Aorta (tissue), 5 donors: ENCODE measurements at places on chromosomes 2 and 18. TPM values are rescaled to one million over a fixed set of nuclear protein-coding genes. Genes with fewer than 3 reads are reported as not detected.

Gene EN1
- total RNA-seq = not detected

Gene FRZB
- 122 TPM for total RNA-seq

Gene AOX1
- 64.5 TPM for total RNA-seq

Gene EMX1
- not detected for total RNA-seq

Gene FOXD4L1
- total RNA-seq = 0.27 TPM

Gene TRIM43
- total RNA-seq = not detected

Gene ADD2
- total RNA-seq = 5.3 TPM

Gene TCF7L1
- 35.7 TPM for total RNA-seq

Gene ABCG5
- not detected for total RNA-seq

DNA sequence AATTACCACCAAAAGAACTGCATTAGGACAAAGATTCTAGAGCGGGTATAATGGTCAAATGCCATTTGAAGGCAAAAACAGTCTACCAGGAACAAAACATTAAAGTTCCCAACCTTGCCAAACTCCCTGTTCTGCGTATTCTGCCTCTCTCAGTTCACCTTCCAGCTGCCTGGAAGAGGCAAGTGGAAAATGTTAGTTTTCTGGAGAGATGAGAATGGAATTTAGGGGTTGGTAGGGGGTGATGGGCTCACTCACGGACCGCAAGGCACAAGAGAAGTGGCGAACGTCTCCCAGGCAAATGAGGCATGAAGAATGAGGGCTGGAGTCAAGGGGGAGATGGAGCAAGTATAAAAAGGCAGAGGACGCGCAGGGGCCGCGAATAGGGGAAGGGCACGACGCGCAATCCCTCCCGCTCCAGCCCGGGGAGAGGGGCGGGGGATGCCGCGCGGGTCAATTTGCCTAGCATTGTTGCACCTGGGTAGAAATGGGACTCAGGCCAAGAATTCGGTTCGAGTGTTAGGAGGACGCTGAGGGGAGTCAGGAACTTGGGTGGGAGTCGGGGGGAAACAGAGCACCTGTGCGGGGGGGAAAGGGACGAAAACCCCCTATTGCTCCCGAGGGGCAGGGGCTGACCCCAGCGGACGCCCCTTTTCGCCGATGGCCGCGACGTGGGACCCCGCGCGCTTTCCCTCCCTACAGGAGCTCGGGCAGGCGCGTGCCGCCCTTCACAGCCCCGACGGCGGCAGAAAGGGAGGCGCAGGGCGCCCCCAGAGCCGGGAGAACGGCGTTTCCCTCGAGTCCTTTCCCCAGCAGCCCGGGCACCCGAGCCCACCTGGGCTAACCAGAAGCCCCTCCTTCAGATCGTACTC lies 573 bp downstream of the PAIP2B start:
- H3K27ac ChIP-seq = peak overlapping the region; percentile 43
- no peaks in the 10 kb centered on the region for H3K27me3 ChIP-seq
- no peaks in the 10 kb centered on the region for H3K4me1 ChIP-seq
- no peaks in the 10 kb centered on the region for H3K36me3 ChIP-seq

- no peak overlapping the region for H3K27ac ChIP-seq
- H3K36me3 ChIP-seq = no peaks in the 10 kb centered on the region
- no peak for DNase-seq
- H3K27me3 ChIP-seq = no peaks in the 10 kb centered on the region
These were observed 76.1 kb downstream of the AFF3 start for GRCh38 chr2:100066246-100066645.

DNA sequence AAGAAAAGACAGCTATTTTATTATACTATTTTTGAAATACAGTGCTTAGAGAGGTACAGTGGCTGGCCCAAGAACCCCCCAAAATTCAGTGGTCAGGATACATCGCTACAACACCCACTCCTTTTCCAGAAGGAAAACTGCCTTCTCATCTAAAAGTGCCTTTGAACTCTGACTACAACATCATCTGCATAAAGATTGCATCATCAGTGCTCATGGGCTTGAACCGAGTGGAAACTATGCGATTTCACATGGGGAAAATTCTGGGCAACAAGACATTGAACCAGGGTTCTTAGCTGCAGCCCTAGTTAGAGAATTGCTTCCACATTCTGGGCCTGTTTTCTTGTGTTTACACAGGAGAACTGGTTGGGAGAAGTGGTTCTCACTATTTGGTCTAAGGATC lies 294.6 kb upstream of the SLC14A2 start:
- H3K4me3 ChIP-seq = no peak overlapping the region
- no peaks in the 10 kb centered on the region for H3K27me3 ChIP-seq
- no peak overlapping the region for H3K27ac ChIP-seq
- DNase-seq = no peak

- peaks cover 2% of the 10 kb centered on the region for H3K27me3 ChIP-seq
- no peaks in the 10 kb centered on the region for H3K4me1 ChIP-seq
- H3K4me3 ChIP-seq = no peak overlapping the region
- no peak for DNase-seq
These were observed 29.5 kb downstream of the SNTG2 start for GRCh38 chr2:980176-980575.

- no peaks in the 10 kb centered on the region for H3K4me1 ChIP-seq
- H3K4me3 ChIP-seq = no peak overlapping the region
- no peaks in the 10 kb centered on the region for H3K27me3 ChIP-seq
These were observed 37.0 kb downstream of the LBH start for GRCh38 chr2:30268296-30268871.

DNA sequence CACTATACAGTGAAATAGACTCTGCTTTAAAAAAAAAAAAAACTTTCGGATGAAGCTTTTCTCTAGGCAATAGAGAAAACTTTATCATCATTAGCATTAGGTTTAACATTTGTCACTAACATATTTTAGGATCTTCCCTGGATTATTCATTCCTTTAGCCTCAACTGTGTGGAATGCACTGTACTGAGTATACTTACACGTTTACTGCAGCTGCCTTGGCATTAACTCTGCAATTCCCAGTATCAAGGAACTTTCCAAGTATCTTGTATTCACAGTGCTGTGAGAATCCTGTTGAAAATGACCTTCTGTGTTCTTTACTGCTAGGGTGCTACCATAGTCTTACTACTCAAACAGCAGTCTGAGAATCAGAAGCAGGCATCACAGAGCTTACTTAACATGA lies 328.2 kb upstream of the COL3A1 start:
- H3K4me1 ChIP-seq = no peaks in the 10 kb centered on the region
- DNase-seq = no peak
- H3K36me3 ChIP-seq = no peaks in the 10 kb centered on the region
- H3K27ac ChIP-seq = no peak overlapping the region
- no peak overlapping the region for H3K4me3 ChIP-seq
- no peaks in the 10 kb centered on the region for H3K27me3 ChIP-seq

DNA sequence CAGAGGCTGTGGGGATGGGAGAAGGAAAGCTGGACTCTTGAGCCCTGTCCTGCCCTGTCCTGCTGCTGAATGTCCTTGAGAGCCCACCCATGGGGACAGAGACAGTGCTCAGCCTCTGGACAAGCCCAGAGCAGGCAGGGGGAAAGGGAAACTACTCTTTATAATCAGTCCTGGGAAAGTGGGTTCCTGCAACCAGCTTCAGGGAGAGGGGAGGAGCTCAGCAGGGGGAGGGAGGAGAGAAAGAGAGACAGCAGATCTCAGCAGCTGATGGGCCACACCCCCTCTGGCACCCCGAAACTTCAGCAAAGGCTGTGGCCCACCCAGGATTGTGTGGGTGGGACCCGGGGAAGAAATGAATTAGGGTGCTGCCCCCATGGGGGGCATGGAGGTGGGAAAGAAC lies 11.6 kb downstream of the ECEL1 start:
- no peak overlapping the region for H3K27ac ChIP-seq
- DNase-seq = peak; percentile 31
- no peaks in the 10 kb centered on the region for H3K4me1 ChIP-seq
- peaks cover 1% of the 10 kb centered on the region for H3K27me3 ChIP-seq

DNA sequence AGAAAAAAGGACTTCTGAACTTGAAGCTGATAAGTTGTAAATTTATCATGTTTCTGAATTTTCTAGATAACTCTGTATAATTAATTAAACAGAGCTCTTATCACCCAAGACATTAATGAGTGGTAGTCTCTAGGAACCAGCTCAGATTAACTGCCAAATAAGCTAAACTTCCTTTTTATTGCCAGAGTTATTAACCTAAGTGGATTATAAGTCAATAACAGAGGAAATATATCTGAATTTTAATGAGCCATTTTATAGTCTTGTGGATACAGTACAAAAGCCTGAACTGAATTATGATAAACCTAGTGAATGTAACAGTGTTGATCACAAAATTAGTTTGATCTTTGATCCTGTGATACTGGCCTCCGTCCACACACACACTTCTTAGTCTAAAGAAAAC lies 111.5 kb downstream of the COMMD1 start:
- no peak for DNase-seq
- no peaks in the 10 kb centered on the region for H3K4me1 ChIP-seq
- no peak overlapping the region for H3K4me3 ChIP-seq

- H3K27me3 ChIP-seq = no peaks in the 10 kb centered on the region
- DNase-seq = no peak
- H3K27ac ChIP-seq = no peak overlapping the region
- no peak overlapping the region for H3K4me3 ChIP-seq
These were observed 30.0 kb downstream of the CPS1 start for GRCh38 chr2:210586381-210586780.

DNA sequence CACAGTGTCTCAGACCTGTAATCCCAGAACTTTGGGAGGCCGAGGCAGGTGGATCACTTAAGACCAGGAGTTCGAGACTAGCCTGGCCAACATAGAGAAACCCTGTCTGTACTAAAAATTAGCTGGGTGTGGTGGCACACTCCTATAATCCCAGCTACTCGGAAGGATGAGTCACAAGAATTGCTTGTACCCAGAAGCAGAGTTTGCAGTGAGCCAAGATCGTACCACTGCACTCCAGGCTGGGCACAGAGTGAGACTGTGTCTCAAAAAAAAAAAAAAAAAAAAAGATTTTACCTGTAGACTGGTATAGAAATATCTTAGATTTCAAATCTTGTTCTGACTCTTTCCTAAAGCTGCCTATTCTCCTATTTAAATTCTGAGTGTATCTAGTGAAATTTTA lies 7.2 kb upstream of the KLHL29 start:
- no peak overlapping the region for H3K4me3 ChIP-seq
- DNase-seq = no peak
- H3K4me1 ChIP-seq = no peaks in the 10 kb centered on the region
- H3K36me3 ChIP-seq = no peaks in the 10 kb centered on the region
- no peaks in the 10 kb centered on the region for H3K27me3 ChIP-seq
- no peak overlapping the region for H3K27ac ChIP-seq

DNA sequence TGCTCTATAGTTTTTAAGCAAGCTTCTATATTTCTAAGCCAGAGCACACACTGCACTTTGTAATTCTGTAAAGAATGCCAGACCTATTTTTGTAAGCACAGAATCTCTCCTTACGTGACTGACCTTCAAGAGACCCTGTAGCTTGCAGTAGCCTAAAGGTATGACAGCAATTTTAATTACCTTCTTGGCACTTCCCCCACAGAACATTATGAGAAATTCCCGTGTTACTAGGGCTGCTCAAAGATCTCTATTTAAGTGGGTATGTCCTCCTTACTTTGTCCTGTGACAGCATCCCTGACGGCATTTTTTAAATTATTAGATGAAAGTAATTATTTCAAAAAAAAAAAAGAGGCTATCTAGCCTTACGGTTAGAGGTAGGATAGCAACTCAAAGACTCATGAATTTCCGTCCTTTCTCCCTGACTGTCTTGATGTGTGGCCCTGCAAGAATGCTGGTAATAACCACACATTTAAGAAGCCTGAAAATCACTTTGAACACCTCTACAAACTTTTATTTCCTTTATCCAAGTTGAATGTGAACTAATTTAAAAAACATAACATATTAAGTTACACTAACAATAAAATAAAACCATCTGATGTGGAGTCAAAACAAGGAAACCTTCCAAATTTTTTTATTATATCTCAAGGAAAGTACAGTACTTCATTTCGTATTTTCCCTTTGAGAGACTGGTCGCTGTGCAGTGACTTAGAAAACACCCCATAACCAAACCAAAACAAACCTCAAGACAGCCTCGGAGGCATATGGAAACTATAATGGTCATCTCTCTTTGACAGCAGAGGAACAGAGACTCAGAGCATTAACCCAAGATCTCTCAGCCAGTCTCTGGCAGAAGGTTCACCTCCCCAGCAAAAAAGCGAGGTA lies 54.9 kb downstream of the THUMPD2 start:
- H3K36me3 ChIP-seq = no peaks in the 10 kb centered on the region
- H3K27ac ChIP-seq = peak overlapping the region; percentile 21
- H3K4me1 ChIP-seq = peaks cover 19% of the 10 kb centered on the region
- no peak for DNase-seq

DNA sequence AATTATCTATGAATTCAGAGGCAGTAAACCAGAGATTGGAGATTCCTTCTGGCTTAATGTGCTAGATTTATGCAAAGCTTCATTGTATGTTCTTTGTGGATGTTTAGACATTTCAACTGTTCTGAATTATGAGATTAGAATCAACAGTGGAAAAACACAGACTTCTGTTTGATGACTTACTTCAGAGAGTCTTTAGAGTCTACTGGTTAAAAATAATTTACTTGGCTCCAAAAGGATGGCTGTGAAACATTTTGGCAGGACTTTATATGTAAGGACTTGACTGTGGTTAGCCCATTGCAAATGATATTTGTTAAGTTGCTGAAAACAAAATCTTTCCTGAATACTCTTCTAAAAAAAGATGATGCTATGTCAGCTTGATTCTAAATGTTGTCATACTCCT lies 25.5 kb upstream of the LRRC30 start:
- H3K27ac ChIP-seq = no peak overlapping the region
- no peaks in the 10 kb centered on the region for H3K4me1 ChIP-seq
- H3K4me3 ChIP-seq = no peak overlapping the region
- H3K27me3 ChIP-seq = no peaks in the 10 kb centered on the region
- no peak for DNase-seq

GRCh38 chr2:82256983-82257632 lies 1952.6 kb upstream of the LRRTM1 start:
- H3K4me3 ChIP-seq = no peak overlapping the region
- H3K36me3 ChIP-seq = no peaks in the 10 kb centered on the region
- no peak for DNase-seq

DNA sequence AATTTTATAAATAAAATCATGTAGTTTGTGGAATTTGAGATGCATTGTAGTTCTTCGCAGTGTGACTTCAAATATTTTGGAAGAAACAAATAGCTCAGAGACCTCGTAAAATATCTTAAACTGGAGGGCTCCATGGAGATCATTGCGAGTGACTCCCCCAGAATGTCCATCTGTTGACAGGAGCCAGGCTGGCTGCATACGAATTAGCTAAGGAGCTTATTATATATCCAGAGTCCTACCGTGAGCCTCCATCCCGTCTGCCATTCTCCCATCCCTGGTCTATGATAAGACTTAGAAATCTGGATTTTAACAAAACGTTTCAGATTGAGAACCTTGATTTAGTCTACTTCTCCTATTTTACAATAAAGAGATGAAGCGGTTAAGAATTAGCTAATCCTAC lies 80.2 kb downstream of the MSH2 start:
- H3K27me3 ChIP-seq = no peaks in the 10 kb centered on the region
- no peak overlapping the region for H3K4me3 ChIP-seq
- no peaks in the 10 kb centered on the region for H3K4me1 ChIP-seq
- no peak for DNase-seq

- no peaks in the 10 kb centered on the region for H3K36me3 ChIP-seq
- no peaks in the 10 kb centered on the region for H3K27me3 ChIP-seq
- no peak overlapping the region for H3K4me3 ChIP-seq
- no peaks in the 10 kb centered on the region for H3K4me1 ChIP-seq
- no peak overlapping the region for H3K27ac ChIP-seq
These were observed 28.9 kb upstream of the ARHGEF4 start for GRCh38 chr2:130807659-130808385.
